Ovary (tissue), 10 donors: ENCODE measurements at places on chromosomes 7 and 10.
A peak's percentile ranks its signal among the peaks of the same experiment; 100 is the strongest.

DNA sequence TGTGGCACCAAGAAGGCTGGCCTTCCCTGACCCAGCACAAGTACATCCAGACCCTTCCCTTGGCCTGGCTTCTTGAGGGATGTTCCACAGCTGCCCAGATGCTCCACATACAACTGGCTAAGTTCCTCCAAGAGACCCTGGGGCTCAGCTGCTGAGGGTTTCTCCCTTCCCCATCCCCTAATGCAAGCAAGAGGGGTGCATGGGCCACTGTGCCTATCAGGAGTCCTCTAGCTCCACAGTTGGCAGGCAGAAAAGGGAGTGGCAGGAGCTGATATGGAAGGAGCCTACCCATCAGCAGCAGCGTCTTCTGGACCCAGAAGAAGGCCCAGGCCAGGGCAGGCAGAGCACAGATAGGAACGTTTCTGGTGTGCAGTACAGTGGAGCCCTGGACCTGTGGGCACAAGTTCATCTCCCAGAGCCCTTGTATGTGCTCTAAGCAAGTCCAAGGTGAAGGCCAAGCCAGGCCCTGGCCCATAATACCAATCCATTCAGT, 26.2 kb downstream of the VSIR start:
- no peak for DNase-seq

DNA sequence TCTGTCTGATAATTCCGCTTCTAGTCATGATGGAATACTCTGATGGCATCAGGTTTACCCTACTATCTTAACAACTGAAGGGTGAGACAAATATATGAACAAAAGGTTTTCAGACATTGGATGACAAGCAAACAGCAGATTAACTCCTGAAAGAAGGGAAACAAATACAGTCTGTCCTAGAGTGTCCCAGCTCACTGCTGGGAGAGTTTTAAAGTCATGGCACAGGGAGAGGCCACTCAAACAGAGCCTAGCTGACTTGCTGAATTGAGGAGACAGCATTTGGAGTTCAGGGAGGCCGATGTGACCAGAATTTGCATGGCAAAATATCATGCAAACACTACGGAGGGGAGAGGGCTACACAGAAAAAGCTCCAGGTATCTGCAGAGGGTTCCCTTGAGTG, 73.1 kb downstream of the MDH2 start:
- no peak for DNase-seq

- no peak for DNase-seq
Measured at GRCh38 chr10:3226960-3227744, 54.6 kb upstream of the PITRM1 start.

GRCh38 chr7:4998244-4998643, 39.3 kb upstream of the MMD2 start:
- DNase-seq = no peak

DNA sequence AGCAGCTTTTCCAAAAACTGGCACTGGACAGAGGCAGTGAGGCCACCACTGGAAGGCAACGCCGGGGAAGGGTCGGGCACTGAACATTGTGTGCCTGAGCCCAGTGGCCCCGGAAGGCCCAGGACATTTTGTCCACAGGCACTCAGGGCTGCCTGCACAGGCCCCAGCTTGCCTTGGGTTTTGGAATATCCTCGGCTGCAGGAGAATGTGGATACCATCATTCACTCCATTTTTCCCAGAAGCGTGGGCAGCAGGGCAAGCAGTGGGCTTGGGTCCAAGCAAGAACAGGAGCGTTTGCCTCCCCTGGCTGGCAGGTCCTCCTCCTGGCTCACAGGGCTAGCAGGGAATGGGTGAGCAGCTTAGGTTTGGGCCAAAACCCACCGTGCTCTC, 147.4 kb downstream of the EBF3 start:
- DNase-seq = no peak

DNA sequence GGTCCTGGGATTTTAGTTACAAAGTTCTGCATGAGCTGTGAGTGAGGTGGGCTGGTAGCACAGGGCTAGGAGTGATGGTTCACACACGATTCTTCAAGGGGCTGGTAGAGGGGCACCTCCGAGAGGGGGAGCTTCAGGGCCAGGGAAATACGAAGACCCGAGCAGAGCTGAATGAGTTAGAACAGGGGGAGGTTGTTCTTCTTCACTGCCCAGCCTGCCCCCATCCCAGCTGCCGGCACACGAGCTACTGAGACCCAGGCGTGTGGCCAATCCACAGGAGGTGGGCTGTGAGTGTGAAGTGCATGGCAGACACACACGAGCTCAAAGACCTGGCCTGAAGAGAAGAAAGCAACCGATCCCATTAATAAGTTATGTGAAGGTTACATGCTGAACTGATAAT, 256.2 kb upstream of the ZNF32 start:
- peak; percentile 67 for DNase-seq

- DNase-seq = no peak
Measured at GRCh38 chr7:139043823-139044812, 8.3 kb upstream of the ZC3HAV1L start.

DNA sequence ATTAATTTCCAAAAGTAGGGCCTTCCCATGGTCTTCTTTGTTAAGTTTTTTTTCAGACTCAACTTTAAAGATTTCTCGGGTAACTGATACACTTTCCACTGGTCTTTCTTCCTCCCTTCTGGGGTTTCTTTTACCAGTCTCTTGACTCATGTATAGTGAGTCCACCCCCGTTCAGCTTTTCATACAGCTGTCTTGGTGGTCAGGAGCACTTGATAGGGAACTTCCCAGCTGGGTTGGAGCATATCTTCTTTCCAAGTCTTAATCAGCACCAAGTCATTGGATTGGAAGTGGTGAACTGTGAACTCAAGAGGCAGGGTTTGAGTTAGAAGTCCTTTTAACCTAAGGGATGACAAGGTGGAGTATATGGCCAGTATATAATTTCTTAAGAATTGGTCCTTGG, 29.2 kb upstream of the ELOVL3 start:
- DNase-seq = no peak

DNA sequence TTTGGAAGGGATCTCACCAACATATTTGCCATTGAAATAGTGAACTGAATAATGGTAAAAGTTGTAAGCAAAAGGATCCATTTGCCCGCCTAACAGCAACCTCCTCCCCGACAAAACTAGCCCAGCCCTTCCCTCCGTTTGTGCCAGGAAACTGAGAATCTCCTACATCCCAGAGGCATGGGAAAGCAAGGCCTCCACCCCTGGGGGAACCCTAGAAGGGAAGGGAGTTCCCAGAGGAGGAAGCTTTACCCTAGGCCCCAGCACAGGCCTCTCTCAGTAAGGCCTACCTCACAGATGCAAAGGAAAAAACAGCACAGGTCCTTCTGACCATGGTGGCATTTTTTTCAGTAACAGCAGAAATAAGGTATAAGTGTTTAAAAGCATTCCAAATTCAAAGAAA, 229.7 kb downstream of the ELMO1 start:
- no peak for DNase-seq

- DNase-seq = no peak
Measured at GRCh38 chr7:91541641-91542040, 277.4 kb downstream of the FZD1 start.

DNA sequence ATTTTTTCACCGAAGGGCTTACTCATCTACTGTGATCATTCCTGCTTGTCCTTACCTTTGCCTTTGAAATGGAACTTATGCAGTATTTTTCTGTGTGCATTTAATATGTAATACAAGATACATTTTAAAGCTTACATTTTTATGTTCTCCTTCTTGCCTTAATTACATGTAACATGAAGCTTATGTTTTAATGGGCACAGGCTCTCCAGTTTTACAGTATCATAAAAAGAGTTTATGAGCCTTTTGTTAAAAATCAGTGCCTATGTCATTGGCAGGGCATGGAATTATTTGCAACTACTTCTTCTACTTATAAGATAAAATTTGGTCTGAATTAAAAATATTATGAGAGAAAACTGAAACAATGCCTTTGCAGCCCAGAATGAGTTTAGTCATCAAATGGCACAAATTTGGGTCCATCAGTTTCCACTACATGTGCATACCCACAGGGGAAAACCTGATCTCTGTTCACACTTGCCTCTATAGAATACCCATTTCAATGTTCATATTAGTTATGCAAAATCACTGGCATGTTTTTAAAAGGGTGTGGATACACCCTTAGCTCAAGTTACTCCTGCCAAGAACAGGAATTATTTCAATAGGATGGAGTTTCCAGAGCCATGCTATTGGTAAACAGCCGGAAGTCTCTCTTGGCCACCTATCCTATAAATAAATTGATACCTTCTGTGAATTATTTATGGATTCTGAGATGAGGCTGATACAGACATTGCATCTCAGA, 27.9 kb upstream of the WNT16 start:
- DNase-seq = no peak

DNA sequence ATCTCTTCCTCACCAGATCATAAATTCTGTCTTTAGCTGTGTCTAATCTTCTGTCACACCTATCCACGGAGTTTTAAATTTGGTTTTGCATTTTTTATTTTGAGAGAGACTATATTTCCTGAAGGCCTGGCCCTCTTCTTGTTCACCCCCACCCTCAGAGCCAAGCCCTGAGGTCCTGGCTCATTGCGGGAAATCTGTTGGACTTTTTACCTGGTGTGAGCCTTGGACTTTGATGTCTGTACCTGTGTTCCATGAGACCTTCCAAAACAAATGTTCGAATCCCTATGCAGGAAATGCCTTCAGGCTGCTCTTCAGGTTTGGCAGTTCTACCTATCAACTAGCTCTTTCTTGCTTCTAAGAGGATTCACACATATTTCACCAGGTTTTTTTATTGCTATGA, 175.2 kb upstream of the GRB10 start:
- no peak for DNase-seq

DNA sequence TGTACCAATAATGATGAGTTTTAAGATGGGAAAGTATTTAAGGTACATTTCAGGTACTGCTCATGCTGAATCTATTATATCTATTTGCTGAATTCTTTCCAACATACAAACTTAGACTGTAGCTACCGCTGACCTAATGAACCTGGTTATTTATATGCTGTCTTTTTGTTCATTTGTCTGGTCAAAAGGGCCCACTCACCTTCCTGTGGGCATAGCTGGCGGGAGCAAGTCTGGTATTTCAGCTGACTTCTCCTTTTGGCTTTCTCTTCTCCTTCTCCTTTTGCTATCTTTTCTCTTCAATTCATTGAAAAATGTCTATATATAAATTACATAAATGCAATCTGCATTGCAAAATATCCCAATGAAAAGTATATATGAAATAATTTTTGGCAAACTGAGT, 9.5 kb downstream of the PLXDC2 start:
- no peak for DNase-seq

- no peak for DNase-seq
Measured at GRCh38 chr10:94183666-94184264, 179.0 kb downstream of the NOC3L start.

DNA sequence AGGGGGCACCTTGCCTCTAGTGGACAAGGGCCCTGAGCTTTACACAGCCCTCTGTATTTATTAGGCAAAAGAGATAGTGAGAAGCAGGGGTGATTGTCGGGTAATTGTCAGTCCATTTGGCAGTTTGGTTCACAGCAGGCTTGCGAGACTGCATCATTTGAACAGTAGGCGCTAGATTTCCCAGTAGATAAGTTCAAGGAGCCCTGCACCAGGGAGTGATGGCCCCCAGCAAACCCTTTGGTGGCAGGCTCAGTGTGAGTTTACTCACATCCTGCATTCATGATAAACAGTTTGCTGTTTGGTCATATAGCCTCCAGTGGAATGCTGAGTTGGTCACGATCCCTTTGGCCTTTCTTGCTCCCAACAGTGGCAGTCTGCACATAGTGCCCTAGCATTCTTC, 59.4 kb downstream of the MARCHF5 start:
- no peak for DNase-seq

DNA sequence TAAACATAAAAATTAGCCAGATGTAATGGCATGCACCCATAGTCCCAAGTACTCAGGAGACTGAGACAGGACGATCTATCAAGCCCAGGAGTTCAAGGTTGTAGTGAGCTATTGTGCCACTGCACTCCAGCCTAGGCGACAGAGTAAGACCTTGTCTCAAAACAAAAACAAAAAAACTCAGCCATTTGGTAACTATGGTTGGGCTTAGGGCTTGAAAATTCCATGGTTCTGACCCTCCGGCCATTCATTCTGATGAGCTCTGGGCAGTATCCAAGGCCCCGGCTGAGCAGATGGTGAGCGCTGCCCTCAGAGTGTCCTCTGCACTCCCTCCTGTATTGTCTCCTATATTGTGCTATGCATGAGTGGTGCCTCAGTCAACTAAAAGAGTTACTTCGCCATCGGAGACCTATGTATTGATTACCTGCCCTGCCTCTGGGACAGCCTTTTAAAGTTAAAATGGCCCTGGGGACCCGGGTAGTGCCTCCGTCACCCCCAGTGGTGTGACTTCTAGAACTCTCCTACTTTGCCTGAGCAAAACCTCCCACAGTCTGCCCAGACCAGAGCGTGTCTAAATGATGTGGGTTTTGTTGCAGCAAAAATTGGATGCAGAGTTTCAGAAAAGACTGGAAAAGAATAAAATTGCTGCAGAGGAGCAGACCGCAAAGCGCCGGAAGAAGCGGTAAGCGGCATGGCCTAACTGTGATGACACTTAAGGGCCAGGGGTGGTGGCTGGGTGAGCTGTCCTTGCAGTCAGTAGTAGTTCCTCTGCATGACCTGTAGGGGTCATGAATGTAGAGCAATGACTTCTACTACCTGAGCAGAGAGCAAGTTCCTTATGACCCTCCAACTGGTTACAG, 8.1 kb downstream of the PRKRIP1 start:
- no peak for DNase-seq

GRCh38 chr10:49585387-49585786, 24.7 kb upstream of the SLC18A3 start:
- no peak for DNase-seq

GRCh38 chr10:18523025-18523424, 128.4 kb downstream of the NSUN6 start:
- no peak for DNase-seq

GRCh38 chr10:102438374-102438773, 6.0 kb upstream of the CUEDC2 start:
- no peak for DNase-seq

- no peak for DNase-seq
Measured at GRCh38 chr10:126783806-126784557, 113.5 kb upstream of the C10orf90 start.

- no peak for DNase-seq
Measured at GRCh38 chr10:113161066-113161465, 211.0 kb downstream of the TCF7L2 start.

GRCh38 chr10:91597197-91597881, 35.5 kb downstream of the PPP1R3C start:
- DNase-seq = no peak

DNA sequence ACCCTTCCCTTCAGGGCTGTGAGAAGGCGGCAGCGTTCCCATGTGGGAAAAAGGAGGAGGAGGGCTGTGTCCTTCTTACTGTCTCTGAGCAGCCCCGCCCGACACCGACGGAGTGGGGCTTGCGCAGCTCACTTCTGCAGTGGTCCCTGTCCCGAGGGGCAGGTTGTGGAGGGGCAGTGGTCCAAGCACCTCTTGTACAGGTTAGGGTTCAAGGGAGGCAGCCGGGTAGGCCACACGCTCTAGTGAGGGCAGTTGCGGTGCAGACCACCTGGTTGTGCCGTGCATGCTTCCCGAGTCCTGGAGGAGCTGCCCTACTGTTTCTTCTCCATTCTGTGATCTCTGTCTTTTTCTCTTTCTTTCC, 32.8 kb downstream of the AGAP3 start:
- DNase-seq = no peak

GRCh38 chr10:35074266-35074665, 15.9 kb downstream of the CUL2 start:
- no peak for DNase-seq
